ENCODE measurements at places on chromosomes 7 and 10. TPM values are rescaled to one million over a fixed set of nuclear protein-coding genes. Genes with fewer than 3 reads are reported as not detected.

DNA sequence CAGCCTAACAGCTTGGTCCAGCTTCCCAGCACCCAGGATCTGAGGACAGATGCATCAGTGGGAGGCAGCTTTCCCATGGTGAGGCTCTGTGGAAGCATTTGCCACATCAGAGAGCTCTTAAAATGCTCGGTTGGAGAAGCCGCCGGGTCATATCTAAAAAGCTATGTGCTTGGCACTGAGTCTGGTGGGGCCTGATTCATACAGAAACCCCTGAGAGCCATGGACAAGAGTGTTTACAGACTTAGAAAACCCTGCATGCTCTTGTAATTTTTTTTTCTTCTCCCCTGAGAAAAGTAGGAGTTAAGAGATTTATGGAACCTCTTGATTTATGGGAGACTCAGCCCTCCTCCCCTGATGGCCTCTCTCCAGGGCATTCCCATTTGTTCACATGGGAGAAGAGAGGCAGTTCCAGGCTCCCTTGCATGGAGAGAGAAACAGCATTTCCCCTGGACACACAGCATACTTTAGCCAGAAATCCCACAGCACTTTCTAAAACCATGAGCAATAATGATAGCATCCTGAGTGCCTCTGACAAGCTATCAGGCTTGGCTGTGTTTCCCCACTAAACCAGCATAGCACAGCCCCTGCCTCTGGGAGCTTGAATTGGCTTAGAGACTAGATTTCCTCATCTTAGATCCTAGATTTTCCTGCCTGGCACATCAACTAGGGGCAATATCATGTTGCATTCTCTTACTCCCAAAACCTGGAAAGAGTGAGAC is 322.1 kb upstream of the AUTS2 start:
- no peak overlapping the region for H3K4me3 ChIP-seq
- H3K27me3 ChIP-seq: no peaks in the 10 kb centered on the region
- DNase-seq: no peak
- H3K36me3 ChIP-seq: no peaks in the 10 kb centered on the region

- H3K27ac ChIP-seq: no peak overlapping the region
- no peaks in the 10 kb centered on the region for H3K4me1 ChIP-seq
- no peak for DNase-seq
- H3K4me3 ChIP-seq: no peak overlapping the region
Measured at GRCh38 chr10:116029826-116030225, 243.2 kb downstream of the GFRA1 start.

GRCh38 chr10:77866598-77866997 is 60.0 kb downstream of the DLG5 start:
- H3K36me3 ChIP-seq: no peaks in the 10 kb centered on the region
- no peaks in the 10 kb centered on the region for H3K27me3 ChIP-seq

DNA sequence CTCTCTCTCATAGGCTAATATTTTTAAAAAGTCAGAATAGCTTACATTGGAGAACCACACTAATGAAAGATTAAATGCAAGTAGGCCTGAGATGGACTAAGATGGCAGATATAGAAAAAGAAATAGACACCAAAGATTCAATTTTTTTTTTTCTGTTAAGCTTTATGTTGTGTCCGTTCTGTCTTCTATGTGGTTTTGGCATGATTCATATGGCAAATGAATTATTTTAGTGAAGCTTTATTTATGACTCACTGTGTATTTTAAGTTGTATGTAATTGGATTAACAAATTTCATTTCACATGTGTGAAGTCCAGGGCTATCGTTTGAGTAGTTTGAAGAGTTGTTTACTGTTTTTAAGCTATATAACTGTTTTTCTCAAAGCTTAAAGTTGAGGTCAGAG is 214.8 kb downstream of the CAMK1D start:
- no peaks in the 10 kb centered on the region for H3K36me3 ChIP-seq
- H3K27me3 ChIP-seq: no peaks in the 10 kb centered on the region
- DNase-seq: no peak
- H3K27ac ChIP-seq: no peak overlapping the region
- H3K4me1 ChIP-seq: no peaks in the 10 kb centered on the region
- H3K4me3 ChIP-seq: no peak overlapping the region

DNA sequence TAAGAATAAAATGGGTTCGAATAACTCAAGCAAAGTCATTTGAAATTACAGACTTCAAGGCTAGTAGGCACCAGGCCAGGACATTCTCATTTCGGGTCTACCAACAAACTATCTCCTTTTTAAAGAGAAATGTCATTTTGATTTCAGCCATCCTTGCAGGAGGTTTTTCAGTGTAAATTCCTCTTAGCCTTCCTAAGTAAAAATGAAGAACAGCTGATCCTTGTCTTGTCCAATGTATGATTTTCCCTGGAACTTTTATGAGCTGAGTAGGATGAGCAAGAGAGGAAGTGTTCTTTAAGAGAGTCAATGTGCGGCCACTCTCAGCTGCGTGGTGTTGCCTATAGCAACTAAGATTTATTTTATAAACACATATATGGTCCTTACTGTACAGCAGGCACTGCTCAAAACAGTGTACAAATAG is 110.1 kb downstream of the PLCE1 start:
- no peak overlapping the region for H3K4me3 ChIP-seq
- DNase-seq: no peak
- no peaks in the 10 kb centered on the region for H3K4me1 ChIP-seq
- no peaks in the 10 kb centered on the region for H3K27me3 ChIP-seq
- no peak overlapping the region for H3K27ac ChIP-seq
- H3K36me3 ChIP-seq: no peaks in the 10 kb centered on the region

GRCh38 chr7:116988363-116988989 is 35.2 kb downstream of the ST7 start:
- no peak overlapping the region for H3K4me3 ChIP-seq
- DNase-seq: no peak
- H3K27me3 ChIP-seq: no peaks in the 10 kb centered on the region
- H3K36me3 ChIP-seq: no peaks in the 10 kb centered on the region

The AGAP6 gene
- 14.3 TPM for total RNA-seq
